GDM1 (cell line): ENCODE measurements at places on chromosomes 1 and 21.

- DNase-seq: no peak
Measured at GRCh38 chr1:27455139-27455811, 34.7 kb downstream of the WASF2 start.

- DNase-seq: no peak
Measured at GRCh38 chr21:46627726-46628125, 7.7 kb upstream of the PRMT2 start.

GRCh38 chr1:243253211-243253925, 1.7 kb downstream of the CEP170 start:
- no peak for DNase-seq

- no peak for DNase-seq
Measured at GRCh38 chr1:12491656-12492055, 126.4 kb downstream of the DHRS3 start.

- DNase-seq: no peak
Measured at GRCh38 chr1:25186161-25187007, 45.9 kb downstream of the SYF2 start.

- no peak for DNase-seq
Measured at GRCh38 chr1:170765712-170766330, 101.9 kb downstream of the PRRX1 start.

GRCh38 chr1:53278298-53278725, 40.0 kb upstream of the MAGOH start:
- no peak for DNase-seq

- DNase-seq: no peak
Measured at GRCh38 chr1:226884966-226885820, 14.8 kb downstream of the PSEN2 start.

GRCh38 chr1:235417086-235417697, 50.0 kb downstream of the TBCE start:
- peak; percentile 8 for DNase-seq

DNA sequence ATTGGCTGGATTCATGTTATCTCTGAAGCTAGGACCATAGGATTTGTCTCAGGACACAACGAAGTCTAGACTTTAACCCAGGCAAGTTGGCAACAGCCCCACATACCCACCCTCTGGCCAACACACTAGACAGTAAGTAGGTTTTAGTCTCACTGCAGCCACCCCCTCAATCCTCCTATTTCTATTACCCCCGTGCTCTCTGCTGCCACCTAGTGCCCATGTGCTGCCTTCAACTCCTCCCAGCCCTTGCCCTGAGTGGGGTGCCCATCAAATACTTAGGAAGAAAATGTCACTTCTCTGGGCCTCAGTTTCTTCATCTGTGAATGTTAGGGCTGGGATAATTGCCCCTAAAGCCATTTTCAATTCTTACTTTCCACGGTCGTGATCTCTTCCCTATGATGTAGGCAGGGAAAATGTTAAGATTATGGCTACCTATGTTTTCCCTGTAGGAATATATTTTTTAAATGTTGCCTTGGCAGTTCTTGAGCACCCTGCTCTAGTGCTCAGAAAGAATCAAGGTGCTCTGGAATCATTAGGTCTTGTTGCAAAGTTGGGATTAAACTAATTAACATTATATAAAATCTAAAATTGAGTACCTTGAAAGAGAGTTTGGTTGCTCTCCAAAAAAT, 213.0 kb downstream of the LMX1A start:
- no peak for DNase-seq

GRCh38 chr1:107153014-107153413, 12.2 kb downstream of the NTNG1 start:
- no peak for DNase-seq

DNA sequence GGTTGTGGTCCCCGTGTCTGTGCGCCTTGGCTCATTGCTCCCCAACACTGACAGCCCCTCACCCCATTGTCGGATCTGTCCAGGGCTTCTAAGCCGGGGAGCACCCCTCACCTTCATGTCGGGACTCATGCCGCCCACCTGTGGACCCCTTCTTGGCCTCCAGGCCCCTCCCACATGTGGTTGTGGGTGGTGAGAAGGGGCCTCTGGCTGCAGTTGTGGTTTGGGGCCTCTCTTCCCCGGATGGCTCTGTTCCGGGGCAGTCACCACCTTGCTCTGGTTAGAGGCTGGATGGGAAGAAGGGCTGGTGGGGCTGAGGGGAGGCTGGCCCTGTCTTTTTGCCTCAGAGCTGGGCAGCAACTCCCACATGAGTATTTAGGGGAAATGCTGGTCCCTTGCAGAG, 158.6 kb upstream of the C1orf174 start:
- no peak for DNase-seq

DNA sequence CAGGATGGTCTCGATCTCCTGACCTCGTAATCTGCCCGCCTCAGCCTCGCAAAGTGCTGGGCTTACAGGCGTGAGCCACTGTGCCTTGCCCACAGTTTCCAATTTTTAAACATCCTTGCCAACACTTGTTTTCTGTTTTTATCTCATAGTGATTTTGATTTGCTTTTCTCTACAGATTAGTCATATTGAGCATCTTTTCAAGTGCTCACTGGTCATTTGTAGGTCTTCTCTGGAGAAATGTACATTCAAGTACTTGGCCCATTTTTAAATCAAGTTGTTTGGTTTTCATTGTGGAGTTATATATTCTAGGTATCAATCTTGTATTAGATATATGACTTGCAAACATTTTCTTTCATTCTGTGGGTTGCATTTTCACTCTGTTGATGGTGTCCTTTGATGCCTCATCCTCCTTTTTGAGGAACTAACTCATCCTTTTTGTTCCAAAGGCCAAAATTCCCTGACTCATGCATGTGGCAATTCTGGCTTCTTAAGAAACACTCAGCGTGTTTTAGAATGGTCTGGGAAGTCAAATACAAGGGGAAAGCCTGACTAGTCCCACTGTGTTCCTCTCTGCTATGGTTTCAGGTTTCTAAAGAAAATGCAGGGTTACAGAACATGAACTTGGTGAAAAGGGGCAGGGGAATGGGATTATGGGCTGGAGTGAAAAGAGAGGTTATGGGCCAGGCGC, 37.3 kb downstream of the PTAFR start:
- peak; percentile 10 for DNase-seq

DNA sequence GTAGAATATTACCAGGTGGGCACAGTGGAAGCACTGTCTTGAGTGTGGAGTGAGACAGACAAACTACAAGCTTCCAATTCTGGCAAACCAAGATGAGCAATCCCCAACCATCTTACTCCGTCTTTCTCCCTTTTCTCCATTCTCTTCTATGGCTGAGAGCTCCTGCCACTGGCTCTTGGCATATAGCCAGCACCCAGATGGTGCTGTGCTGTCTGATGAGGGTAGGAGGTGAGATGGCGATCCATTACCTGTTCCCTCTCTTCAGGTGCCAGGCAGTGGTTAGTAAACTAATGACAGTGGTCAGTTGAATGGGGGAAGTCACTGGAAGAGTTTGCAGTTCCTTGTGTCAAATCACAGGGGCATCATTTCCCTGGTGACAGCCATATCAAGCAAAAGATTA, 108.4 kb downstream of the FNBP1L start:
- no peak for DNase-seq

DNA sequence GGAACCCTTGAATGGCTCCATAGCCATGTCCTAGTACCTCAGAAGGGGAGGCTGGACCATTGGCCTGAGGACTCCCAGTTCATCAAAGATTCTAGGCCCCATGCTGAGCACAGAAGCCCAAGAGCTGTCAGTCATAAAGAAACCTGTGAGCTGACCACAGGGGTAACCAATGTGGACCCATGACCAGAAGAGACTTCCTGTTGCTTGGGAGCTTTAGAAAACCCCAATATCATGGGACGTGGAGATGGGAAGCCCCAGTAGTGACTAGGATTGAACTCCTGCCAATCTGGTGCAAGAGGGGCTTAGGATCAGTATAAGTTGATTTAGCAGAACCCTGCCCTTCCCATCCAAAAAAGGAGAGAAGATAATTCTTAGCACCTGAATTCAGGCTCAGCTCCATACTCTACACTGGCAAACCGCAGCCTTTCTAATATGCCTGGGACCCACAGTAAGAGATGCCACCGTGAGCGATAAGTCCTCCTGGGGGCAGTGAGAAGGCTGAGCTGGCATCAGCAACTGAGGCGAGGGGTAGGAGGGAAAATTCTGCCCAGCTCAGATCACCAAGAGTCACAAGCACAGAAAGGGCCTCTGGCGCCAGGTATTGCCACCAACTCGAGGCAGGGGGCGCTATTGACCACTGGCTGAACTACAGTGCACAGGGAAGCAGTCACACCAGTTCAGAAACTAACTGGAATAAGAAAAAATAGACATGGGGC, 108.9 kb downstream of the CAPN8 start:
- peak; percentile 2 for DNase-seq

GRCh38 chr1:54784066-54784465, 17.1 kb downstream of the TTC22 start:
- DNase-seq: no peak

- no peak for DNase-seq
Measured at GRCh38 chr21:37230632-37231248, 36.4 kb downstream of the VPS26C start.

- DNase-seq: no peak
Measured at GRCh38 chr21:43367296-43367695, 59.6 kb downstream of the SIK1 start.

GRCh38 chr21:31830701-31831100, 42.1 kb upstream of the HUNK start:
- DNase-seq: no peak

DNA sequence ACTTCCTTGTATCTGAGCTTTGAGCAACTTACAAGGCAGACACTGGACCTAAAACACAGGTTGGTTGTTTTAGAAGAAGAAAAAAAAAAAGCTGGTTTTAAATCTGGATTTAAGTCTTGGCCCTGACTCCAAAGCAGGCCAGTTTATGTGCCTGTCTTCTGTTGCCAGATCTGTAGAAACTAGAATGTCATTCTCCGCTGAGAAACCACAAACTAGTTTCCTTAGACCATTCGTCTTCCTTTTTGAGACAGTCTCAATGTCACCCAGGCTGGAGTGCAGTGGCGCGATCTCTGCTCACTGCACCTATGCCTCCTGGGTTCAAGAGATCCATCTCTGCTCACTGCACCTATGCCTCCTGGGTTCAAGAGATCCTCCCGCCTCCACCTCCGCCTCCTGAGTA, 33.9 kb downstream of the APP start:
- DNase-seq: peak; percentile 39

GRCh38 chr1:67459068-67459467, 28.9 kb upstream of the SERBP1 start:
- DNase-seq: no peak

- no peak for DNase-seq
Measured at GRCh38 chr1:61284936-61285335, 202.6 kb downstream of the NFIA start.

DNA sequence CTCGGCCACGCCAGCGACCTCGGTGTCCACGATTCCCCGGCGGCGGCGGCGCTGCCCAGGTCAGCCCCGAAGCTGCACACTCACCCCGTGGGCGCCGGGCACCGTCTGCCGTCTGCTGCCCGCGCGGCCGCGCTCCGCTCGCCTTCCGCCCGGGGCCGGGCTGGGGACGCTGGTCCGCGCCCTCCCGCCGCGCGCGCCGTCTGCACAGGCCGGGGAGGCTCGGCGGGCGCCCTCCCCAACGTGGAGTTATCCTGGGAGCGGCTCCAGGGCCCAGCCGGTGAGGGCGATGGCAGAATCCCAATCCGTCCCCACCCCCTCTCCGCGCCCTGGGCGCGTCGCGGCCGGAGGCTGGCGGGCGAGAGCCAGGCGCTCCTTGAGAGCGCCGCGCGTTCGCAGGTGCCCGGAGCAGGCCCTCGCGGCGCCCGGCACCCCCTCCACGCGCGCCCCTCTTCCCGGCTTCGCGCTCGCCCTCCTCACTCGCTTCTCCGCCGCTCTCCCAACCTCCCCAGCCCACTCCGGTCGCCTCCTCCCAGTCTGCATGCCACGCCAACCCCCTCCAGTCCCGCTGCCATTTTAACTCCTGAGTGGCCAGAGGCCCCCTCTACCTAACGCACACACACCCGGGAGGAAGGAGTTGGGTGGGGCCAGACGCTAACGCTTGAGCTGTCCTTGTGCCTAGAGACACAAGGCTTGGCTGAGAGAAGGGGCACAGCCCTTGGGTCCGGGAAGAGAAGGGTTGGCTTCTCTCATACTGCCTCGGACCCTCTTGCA, at the start of gene LRRN2:
Gene LRRN2, minus strand, starts transcription at position 503 of the 771 bp plus-strand sequence. CDS start 65,746 bp downstream, outside the sequence.
- DNase-seq: no peak

- no peak for DNase-seq
Measured at GRCh38 chr21:44384968-44385367, 31.5 kb downstream of the TRPM2 start.

- no peak for DNase-seq
Measured at GRCh38 chr1:110341146-110341871, 2.1 kb downstream of the RBM15 start.

DNA sequence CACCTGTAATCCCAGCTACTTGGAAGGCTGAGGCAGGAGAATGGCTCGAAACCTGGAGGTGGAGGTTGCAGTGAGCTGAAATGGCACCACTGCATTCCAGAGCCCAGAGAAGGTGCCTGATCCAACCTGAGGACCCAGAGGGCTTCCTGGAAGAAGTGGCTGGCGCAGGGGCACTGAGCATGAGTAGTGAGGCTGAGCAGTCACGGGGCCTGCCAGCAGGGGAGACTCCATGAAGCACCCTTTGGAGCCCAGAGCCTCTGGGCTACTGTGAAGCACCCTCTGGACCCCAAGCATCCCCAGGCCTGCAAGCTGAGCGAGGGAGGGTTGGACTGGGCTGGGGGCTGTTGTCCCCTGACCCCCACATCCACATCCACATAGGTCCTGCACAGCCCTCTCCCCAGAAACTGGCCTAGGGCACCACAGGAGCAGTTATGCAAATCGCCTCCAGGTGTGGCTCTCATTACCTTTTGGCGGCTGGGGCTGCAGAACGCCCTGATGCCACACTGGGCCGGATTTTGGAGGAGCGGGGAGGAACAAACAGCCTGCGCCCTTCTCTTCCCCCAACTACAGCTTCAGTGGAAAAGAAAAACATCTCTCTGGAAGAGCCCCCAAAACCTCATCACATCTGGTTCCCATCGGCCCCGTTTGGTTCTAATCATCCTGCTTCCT, 78.2 kb upstream of the TARDBP start:
- no peak for DNase-seq

- no peak for DNase-seq
Measured at GRCh38 chr1:33391343-33392078, 39.4 kb downstream of the PHC2 start.

GRCh38 chr1:153527023-153527682, 8.6 kb downstream of the S100A6 start:
- no peak for DNase-seq
